ENCODE measurements at places on chromosomes 5 and 9. TPM values are rescaled to one million over a fixed set of nuclear protein-coding genes. Genes with fewer than 3 reads are reported as not detected.

The CARD9 gene
- under 0.01 TPM for total RNA-seq

The NOL6 gene
- 11.3 TPM for total RNA-seq

The EPB41L4B gene
- 2.0 TPM for total RNA-seq

The DOCK2 gene
- total RNA-seq: 2.0 TPM

The TMEFF1 gene
- 38.4 TPM for total RNA-seq

The TAF11L10 gene
- total RNA-seq: not detected

The TPPP gene
- 12.5 TPM for total RNA-seq

The CACNA1B gene
- total RNA-seq: 30.2 TPM

The BARX1 gene
- total RNA-seq: not detected

The PCDH1 gene
- 49.2 TPM for total RNA-seq

The INVS gene
- total RNA-seq: 18.4 TPM

The NRG2 gene
- total RNA-seq: 3.9 TPM

The PHF24 gene
- 25.6 TPM for total RNA-seq

The PCDHGB1 gene
- total RNA-seq: 6.9 TPM

The FOXD4 gene
- 0.74 TPM for total RNA-seq

The IRX2 gene
- total RNA-seq: under 0.01 TPM

The FLT4 gene
- total RNA-seq: 2.0 TPM

The TSSK1B gene
- not detected for total RNA-seq

The LPAR1 gene
- 13.0 TPM for total RNA-seq

The PGM5 gene
- total RNA-seq: 3.4 TPM

The RCL1 gene
- total RNA-seq: 17.5 TPM

The TSTD2 gene
- total RNA-seq: 28.3 TPM

The SOHLH1 gene
- total RNA-seq: not detected

The ZNF608 gene
- 80.9 TPM for total RNA-seq

The ANKRA2 gene
- 39.6 TPM for total RNA-seq

The SPAG8 gene
- total RNA-seq: 2.0 TPM

The NR2F1-AS1 gene
- 50.4 TPM for total RNA-seq

The CATSPER3 gene
- not detected for total RNA-seq

The SLIT3 gene
- total RNA-seq: 3.0 TPM

The ANGPTL2 gene
- total RNA-seq: 3.7 TPM

The ZDHHC11B gene
- total RNA-seq: 3.9 TPM

Data from temporal lobe (tissue), 4 donors.